ENCODE measurements at places on chromosomes 2 and 18.
A peak's percentile ranks its signal among the peaks of the same experiment; 100 is the strongest.

DNA sequence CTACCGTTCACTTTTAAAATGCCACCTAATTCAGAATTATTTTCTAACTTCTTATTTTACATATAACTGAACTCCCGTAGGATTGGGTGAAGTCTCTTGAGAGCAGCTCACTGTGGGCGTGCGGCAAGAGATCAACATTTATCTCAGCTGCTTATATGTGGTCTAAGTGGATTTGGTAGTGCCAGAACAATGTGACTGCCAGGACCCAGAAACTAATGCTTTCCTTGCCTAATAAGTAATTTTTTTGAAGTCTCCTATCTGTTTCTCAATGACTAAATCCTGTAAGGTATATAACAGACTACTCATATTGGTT is 11.2 kb upstream of the NFE2L2 start:
- peak; percentile 85 for DNase-seq

- no peak for DNase-seq
These were observed 903 bp upstream of the EVX2 start for GRCh38 chr2:176084611-176085119.

- DNase-seq: no peak
These were observed 294.1 kb upstream of the FANCL start for GRCh38 chr2:58535182-58535581.

- no peak for DNase-seq
These were observed 164.8 kb upstream of the ACVR2A start for GRCh38 chr2:147679955-147680531.

GRCh38 chr2:16727256-16727655 is 61.6 kb upstream of the CYRIA start:
- DNase-seq: peak; percentile 54

DNA sequence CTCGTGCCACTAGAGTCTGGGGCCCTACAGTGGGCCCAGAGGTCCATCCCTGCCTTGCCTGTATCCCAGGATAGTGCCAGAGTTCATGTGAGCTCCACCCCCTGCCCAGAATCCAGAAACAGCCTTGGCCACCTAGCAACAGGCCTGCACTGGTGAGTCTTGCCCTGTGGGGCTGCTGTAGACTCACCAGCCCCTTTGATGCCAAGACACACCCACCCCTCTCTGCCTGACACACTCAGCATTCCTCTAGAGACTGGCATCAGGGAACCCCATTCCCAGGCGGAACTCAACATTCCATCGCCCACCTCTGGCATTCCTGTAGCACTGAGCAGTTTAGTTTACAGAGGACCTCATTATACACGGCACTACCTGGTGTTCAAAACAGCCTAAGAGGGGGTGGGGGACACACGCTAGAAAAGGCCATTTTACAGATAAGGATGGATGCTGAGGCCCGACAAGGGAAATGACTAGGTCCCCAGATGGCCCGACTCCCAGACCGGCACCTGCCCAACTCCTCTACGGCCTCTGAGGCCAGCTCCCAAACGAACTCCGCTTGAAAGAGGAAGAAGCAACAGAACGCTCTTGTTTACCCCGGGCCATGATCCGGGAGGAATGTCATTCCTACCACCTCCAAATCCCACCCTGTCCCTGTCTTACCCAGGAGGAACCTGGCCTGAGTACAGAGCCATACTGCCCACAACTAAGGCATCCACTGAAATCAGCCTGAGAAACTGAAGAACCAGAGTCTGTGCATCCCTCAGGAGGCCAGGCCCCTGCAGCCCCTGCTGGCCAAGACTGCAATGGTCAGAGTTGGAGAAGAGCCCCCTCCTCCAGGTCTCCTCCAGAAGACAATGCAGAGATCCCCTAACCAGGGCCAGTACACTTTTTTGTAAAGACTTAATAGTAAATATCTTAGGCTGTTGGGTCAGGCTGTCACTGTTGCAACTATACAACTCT is 180.2 kb downstream of the TNS1 start:
- DNase-seq: peak; percentile 43

GRCh38 chr2:134148843-134149472 is 104.9 kb upstream of the MGAT5 start:
- no peak for DNase-seq

GRCh38 chr2:99680946-99681345 is 191.1 kb upstream of the REV1 start:
- peak; percentile 81 for DNase-seq

DNA sequence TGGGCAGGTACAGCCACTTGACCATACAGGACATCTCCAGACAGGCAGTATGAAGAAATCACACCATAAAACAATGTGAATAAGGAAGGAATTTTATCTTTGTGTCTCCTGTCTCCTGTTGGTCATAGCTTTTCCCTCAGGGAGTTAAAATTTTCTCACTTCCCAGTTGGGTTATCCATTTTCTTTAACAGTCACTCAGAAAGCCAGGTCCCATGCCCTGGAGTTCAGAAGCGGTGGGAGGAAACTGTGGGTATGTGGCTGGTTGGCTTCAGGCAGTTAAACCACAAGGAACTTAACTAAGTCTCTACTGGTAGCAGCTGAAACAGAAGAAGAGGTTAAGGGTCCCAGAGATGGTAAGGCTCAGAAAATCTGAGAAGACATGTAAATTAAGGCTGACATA is 6.5 kb upstream of the SMAD2 start:
- no peak for DNase-seq

- DNase-seq: peak; percentile 19
These were observed 2102.3 kb upstream of the CELF4 start for GRCh38 chr18:39667905-39668304.

DNA sequence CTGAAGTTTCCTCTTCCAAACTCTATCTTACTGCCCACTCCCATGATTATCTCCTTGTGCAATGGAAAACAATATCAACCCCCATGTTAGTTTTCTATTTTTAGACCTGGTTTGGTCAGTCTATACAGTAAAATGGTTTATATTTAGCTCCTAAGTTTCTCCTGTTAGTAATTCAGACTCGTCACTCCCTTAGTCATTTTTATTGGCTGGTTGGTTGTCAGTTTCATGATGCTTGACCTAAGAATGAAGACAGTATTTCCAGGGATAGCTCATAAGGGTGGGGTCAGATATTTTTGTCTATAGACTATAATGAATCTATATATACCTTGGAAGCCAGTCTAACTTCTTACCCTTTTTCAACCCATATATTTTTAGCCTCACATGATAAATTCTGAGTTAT is 61.4 kb upstream of the NEUROD1 start:
- DNase-seq: no peak

DNA sequence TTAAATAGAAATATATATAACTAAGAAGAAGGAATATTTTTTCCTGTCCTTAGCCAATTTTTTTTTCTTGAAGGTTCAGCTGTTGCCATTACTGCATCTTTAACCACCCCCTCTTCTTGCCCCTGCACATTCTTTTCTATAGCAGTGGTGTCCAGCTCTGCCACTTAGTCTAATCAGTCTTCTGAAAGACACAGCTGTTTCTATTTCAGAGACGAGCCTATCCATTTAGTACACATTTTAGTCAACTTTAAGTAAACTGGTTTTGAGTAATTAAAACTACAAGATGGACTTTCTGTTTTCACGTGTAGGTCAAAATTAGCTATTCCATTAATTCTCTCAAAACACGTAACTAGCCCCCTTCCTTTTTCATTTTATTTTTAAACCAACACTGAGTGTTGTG is 21.0 kb downstream of the SPOPL start:
- DNase-seq: no peak

DNA sequence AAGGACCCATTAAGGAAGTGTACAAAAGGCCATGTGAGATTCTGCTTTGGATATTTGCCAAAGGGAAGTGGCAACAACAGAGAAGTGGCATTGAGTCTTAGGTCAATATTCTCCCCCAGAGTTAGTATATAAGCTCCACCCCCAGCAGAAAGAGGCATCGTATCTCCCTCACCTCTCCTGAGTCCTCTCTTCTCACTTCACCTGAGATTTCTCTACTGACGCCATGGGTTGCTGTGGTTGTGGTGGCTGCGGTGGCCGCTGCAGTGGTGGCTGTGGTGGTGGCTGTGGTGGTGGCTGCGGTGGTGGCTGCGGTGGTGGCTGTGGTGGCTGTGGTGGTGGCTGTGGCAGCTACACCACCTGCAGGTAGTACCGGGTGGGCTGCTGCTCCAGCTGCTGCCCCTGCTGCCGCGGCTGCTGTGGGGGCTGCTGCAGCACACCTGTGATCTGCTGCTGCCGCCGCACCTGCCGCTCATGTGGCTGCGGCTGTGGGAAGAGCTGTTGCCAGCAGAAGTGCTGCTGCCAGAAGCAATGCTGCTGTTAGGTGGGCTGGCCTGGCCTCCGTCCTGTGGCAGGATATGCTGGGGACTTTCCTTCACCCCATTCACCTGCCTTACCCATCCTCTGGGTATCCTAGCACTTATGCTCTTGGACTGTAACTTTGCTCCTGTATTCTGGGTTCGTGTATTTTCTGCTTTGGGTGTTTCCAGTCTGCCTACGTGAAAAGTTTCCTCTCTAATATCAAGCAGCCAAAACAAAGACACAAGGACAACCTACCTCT is 5.9 kb downstream of the SCYGR3 start:
- no peak for DNase-seq

DNA sequence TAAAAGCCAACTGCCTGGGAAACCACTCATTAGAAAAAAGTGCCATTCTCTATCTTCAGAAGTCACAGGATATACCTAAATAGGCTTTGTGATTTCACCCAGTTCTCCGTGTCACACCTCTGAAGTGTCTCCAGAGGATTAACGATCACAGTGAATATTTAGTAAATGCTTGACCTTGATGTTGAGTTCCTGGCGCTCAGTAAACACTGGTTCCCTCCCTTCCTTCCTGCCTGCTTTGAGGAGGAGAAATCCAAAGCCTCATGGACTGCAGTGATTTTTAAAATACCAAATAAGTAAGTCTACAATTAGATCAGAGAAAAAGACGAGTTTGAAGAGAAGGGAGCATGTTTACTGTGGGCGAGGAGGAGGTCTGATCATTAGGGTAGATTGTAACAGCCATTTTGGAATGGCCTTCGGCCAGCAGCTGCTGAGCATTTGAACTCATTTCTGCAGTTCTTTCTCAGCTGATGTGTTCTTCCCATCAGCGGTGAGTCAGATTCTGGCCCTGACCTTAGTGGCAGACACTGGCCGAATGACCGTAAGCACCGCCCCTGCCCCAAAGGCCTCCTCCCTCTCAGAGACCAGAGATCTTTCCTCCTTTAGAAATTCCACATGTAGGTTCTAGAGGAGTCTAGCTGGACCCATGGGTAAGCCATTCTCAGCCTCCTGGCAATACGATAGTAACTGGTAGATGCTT is 62.1 kb upstream of the SLC16A14 start:
- peak; percentile 62 for DNase-seq

All from cardiac fibroblast (primary cell).